ENCODE measurements at places on chromosomes 11 and 22.
A peak's percentile ranks its signal among the peaks of the same experiment; 100 is the strongest.

DNA sequence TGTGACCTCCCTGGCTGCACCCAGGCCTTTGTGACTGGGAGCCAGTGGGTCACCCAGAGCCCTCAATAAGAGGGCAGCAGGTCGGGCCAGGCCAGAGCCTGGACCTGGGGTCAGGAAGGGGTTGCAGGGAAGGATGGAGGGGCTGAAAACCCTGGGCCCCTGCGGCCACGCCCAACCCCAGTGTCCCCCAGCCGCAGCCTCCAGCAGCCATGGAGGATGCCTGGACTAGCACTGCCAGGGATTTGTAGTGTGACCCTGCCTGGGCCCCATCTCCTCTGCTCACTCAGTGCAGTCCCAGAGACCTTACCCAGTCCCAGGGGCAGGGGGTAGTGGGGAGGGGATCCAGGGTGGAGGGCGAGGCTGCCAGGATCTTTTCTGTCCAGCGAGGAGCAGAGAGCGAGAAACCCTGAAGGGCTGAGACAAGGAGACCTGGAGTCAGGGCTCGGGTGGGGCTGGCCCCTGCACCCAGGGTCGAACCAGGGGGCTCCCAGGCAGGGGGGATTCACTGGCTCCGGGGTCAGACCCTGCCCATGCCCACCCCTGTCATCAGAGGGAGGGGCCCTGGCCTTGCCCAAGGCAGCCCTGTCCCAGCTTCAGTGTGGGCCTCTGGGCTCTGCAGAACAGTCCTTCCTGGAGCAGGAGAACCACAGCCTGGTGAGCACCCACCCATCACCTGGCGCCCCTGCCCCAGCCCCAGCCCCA, 187.5 kb downstream of the IGLL1 start:
- no peak for DNase-seq

- DNase-seq, result no peak
Observed at GRCh38 chr22:46977656-46978343, 215.3 kb downstream of the TBC1D22A start.

- no peak for DNase-seq
Observed at GRCh38 chr11:125833016-125833415, at the start of gene PATE4. Gene PATE4 (plus strand): TSS chr11:125833316. CDS start chr11:125833360, 44 bp downstream.

DNA sequence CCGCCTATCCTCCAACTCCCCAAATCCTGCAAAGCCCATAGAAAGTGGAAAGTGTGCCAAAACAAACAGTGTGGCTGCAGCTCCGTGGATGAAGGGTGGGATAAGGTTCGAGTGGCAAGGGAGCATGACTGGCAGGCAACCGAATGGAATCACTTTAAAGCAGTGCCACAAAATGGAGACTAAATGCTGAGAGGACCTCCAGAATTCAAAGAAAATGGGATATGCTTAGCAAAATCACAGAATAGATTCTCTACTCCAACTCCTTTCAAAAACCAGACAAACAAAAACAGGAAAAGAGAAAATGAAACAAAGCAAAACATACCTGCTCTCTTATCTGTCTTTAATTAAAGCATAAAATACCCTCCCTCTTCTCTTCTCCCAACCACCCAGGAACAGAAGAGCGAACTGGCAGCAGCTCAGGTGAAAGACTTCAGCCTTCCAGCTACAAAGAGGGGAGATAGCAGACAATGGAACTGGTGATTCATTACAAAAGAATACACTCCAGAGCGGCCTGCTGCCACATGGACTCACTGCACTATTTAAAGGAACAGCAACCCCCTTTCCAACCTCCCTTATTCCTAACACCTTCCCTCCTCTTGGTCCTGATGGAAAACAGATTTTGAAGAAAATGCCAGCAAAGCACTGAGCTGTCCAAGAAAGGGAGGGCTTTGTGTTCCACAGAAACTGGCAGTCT, 118.5 kb downstream of the APOL5 start:
- no peak for DNase-seq

- no peak for DNase-seq
Observed at GRCh38 chr11:94279996-94280395, 24.4 kb upstream of the IZUMO1R start.

DNA sequence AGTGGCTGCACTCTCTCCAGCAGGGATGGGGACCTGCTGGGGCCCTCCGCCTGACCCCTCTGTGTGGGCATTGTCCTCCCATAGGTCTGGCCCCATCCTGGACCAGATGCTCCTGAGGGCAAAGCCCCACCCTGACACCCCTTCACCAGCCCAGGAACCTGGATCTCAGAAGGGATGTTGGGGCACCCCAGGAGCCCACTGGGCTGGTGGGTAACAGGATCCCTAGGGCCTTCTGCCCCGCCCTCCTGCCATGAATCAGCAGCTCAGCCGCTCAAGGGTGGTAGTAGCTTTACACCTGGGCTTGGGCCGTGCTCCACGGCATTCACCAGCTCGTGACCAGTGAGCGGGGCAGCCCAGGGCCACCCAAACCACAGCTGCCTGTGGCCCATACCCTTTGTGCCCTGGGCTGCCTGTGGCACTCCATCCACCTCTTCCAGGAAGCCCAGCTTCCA, 1.0 kb upstream of the MAPK12 start:
- no peak for DNase-seq

GRCh38 chr11:5288108-5288905, 13.4 kb downstream of the OR51B4 start:
- no peak for DNase-seq

DNA sequence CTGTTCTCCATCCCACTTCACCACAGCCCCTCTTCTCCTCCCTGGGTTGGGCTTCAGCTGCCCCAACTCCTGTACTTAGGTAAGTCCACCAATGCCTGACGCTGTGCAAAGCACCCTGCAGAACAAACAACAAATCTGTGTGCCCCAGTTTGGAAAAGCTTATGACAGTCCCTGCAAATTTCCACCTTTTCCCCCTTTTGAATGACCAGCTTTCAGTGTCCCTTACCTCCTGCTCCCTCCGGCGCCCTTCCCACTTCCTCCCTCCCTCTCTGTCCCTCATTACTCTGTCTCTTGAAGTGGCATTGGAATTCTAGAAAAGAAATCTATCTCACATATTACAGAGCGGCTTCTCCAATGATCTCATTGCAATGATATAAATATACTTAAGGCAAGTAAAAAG, 352.9 kb upstream of the B3GAT1 start:
- DNase-seq, result no peak

GRCh38 chr11:114564831-114565230, 5.2 kb upstream of the NXPE1 start:
- no peak for DNase-seq

DNA sequence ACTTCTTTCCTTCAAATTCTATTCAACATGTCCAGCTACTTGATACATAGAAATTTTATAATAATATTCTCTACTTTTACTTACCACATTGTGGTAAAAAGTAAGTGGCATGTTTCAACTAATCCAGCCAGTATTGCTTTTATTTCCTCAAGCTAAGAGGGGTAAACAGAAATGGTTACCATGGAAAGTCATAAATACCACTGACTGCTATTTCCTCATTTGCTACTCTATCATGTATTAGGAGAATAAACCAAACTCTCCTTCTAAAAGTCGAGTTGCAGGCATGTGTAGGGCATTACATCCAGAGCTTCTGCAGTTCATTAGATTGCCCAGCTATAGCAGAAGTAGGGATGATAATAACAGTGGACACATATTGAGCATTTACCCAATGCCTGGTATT, 208.4 kb downstream of the MAML2 start:
- no peak for DNase-seq

GRCh38 chr11:93198215-93198845, 539 bp upstream of the SLC36A4 start:
- DNase-seq, result no peak

DNA sequence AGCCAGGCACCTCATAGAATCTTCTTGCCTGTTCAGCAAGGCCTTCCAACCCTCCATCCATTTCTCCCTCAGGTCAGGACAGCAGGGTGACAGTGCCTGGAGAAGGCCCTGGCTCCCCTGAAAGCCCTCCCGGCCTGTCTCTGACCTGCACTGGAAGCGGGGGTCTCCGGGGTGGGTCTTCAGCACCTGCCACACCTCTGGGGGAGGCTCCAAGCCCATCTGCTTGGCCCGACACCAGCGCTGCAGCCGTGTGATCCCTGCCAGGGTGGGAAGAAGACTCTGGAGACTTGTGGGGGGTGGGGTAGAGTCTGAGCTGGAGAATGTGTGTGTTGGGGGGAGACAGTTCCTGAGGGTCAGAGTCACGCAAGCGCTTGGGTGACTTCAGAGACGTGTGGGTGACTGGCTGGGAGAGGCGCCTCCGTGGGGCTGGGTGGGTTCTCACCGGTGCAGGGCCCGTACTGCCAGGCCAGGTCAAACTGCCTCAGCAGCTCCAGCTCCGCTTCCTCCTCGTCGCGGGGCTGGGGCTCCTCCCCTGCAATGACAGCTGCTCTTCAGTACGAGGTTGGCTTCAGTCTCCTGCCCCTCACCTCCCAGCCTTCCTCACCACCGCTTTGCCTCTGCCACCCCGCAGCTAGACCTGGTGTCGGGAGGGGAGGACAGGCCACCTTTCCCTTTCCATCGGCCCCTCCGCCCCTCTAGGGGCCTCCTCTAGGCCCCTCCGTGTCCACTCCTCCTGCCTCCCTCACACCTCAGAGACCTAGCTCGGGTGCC, 615 bp downstream of the POLD4 start:
- no peak for DNase-seq

DNA sequence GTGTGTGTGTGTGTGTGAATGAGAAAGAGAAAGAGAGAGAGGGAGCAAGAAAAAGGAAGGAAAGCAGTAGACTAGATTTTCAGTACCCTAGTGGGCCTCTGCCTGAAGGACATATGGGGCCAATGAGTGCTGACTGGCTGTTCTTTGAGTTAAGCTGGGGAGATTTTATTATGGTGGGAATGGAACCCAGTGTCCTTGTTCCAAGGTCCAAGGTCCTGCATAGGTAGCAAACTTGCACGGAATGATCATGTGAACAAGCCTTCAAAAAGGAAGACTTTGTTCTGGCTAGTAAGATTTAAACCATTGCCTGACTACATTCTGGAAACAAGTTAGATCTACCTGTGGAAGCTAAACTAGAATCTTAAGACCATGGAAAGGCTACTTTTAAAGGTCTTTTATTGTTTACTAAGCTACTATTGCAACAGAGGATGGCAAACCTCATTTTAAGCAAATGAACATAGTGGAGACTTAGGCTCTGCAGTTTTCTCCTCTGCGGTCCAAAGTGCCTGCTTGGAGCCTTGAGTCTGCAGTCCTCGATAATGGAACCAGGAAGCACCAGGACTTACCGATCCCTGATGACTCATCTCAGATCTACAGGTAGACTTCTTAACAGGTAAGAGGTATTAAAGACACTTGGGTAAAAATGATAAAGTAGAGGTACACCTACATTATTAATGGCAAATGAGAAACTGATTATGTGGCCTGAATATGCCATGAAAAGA, 10.2 kb upstream of the GRAMD1B start:
- no peak for DNase-seq

DNA sequence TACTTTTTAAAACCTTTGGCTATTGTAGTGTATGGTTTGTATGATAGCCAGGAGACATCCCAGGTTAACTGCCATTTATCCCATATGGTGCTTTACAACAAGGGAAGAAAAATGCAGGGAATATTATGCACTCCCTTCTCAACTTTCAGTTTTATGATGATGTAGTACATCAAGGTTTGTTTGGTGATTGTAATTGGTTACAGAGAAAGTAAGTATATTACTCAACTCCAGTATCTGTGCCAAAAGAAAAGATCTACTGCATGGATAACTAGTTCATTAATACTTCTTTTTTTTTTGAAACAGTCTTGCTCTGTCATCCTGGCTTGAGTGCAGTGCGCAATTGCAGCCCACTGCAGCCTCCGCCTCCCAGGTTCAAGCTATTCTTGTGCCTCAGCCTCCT, 65.3 kb downstream of the BCL2L13 start:
- no peak for DNase-seq

DNA sequence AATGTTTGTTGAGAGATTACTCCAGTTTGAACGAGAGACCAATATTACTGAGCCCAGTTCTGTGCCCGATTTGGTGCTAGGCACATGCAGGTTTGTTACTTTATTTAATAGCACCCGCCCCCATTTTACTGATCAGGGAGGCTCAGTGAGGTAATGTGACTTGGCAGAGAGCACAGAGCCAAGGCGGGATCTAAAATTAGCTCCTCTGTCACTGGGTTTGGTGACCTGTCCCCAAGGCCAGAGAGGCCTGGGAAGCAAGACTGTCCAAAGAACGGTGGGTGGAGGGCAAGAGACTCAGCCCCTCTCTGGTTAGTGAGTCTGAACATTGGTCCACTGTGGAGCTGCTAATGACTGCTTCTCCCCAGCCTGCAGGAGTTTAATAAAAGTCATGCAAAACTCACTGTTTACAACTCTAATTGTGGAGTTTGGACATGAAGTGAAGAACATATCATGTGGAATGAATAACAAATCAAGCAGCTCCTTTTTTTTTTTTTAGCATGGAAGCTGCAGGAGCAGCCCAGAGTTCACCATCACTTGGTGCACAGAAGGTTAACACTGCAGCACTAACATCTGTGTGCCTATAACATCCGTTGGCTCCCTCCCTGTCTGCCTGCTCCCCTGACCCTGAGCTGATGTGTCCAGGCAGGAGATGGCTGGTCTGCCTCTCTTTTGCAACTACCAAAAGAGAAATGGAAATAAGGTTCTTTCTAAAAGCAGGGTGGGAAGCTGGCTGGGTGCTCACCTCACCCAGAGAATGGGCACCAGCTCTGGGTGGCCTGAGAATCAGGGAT, 39.0 kb downstream of the CSNK2A3 start:
- no peak for DNase-seq

DNA sequence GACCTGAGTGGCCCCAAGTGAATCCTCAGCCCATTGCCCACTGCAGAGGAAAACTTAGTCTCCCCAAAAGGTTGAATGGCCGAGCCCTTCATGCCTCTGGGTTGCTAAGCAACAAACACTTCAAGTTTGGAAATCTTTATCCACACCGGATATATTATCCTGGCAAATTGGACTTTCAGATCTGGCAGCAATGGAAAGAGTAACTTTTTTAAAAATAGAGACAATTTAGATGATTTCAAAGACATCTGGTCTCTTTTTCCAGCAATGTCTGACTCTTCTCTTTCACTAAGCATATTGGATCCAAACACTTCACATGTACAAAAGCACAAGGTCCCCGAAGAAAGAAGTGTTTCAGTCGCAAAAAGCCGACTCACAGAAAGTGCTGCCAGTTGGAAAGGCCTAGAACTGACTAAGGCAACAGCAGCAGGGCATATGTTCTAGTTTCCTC, 505.3 kb downstream of the SOX6 start:
- DNase-seq, result no peak

- no peak for DNase-seq
Observed at GRCh38 chr11:16900491-16900890, 113.7 kb downstream of the PLEKHA7 start.

- DNase-seq, result no peak
Observed at GRCh38 chr11:66133216-66133775, 63.2 kb downstream of the PACS1 start.

DNA sequence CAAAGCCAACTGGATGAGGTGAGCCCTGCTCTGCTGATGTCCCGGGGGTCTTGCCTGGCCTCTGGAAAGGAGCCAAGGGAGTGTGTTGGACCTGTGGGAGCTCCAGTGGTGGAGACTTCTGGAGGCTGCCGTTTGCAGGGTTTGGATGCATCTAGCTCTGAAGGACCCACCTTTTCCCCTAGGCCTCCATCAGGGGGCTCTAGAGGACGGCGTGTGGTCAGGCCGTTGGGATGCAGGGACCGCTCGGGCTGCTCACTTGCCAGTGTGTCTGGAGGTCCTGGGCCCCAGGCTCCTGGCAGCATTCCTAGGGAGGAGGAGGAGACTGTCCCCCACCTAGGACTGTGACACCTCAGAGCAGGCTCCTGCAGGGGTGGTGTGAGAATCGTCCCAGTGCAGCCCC, 58.3 kb downstream of the PRDM11 start:
- no peak for DNase-seq

GRCh38 chr22:50271519-50271970, 1.4 kb upstream of the MAPK11 start:
- peak; percentile 22 for DNase-seq

GRCh38 chr11:66002648-66003225, 434 bp downstream of the BANF1 start:
- no peak for DNase-seq

- no peak for DNase-seq
Observed at GRCh38 chr11:116176484-116177005, 596.2 kb downstream of the BUD13 start.

Measured in activated CD8-positive, alpha-beta memory T cell treated with anti-CD3 and anti-CD28 coated beads for 48 hours (primary cell).